Fibroblast of the aortic adventitia (primary cell): ENCODE measurements at places on chromosomes 2 and 18. TPM values are rescaled to one million over a fixed set of nuclear protein-coding genes. Genes with fewer than 3 reads are reported as not detected.

NETO1 gene
- not detected in 2 replicates for total RNA-seq

CENPA gene
- total RNA-seq = 9.2 TPM in 1 of 2 replicates, not detected in the other

PSMA8 gene
- total RNA-seq = not detected in 2 replicates

TYMS gene
- total RNA-seq = 1.1 and 25.7 TPM in 2 replicates

CHRND gene
- total RNA-seq = not detected in 2 replicates

ACVR1C gene
- 0.63 and 1.2 TPM in 2 replicates for total RNA-seq

FAM124B gene
- total RNA-seq = under 0.01 and 1.2 TPM in 2 replicates

RBM44 gene
- total RNA-seq = 0.27 and 0.65 TPM in 2 replicates

OR6B2 gene
- not detected in 2 replicates for total RNA-seq

SPTBN1 gene
- 254 and 293 TPM in 2 replicates for total RNA-seq

HDLBP gene
- total RNA-seq = 929 and 1,195 TPM in 2 replicates

HOXD12 gene
- total RNA-seq = not detected in 2 replicates
